ENCODE measurements at places on chromosomes 2 and 18.

- DNase-seq: no peak
Measured at GRCh38 chr2:98175811-98176210, 88.8 kb downstream of the VWA3B start.

DNA sequence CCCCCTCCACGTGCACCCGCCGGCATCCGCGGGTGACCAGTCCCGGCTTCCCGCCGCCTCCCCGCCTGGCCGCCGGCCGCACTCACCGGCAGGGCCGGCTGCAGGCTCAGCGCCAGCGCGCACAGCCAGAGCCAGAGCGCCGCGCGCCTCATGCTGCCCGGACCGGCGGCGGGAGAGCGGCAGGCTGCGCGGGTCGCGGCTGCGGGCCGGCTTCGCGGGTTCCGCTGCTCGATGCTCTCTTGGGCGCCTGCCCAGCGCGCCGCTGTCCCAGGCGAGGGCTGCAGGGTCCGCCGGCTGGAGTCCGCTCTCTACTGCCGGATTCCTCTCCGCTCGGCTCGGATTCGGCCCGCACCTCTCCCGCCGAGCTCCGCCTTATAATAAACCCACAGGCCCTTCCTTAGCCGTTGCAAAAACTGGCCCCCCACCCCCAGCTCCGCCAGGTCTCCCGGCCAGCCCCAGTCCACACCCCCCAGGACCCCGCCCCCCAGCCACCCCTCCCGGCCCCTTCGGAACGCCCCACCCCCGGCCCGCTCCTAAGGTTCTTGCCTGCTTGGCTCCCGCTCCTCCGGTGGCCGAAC, at the start of gene SDC1:
TSS of gene SDC1 (minus strand) at position 415 of the 578 bp plus-strand sequence. CDS start at position 152, 263 bp downstream.
- peak; percentile 92 for DNase-seq

DNA sequence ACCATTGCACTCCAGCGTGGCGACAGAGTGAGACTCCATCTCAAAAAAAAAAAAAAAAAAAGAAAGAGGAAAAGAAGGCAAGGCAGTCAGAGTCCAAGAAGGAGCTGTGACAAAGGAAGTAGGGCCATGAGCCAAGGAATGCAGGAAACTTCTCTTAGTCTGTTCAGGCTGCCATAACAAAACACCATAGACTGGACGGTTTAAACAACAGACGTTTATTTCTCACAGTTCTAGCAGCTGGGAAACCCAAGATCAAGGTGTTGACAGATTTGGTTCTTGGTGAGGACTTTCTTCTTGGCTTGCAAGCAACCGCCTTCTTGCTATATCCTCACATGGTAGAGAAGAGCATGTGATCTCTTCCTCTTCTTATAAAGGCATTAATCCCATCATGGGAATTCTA, 13.1 kb upstream of the SUMO1 start:
- no peak for DNase-seq

- DNase-seq: no peak
Measured at GRCh38 chr2:26758790-26759321, 5.2 kb upstream of the SLC35F6 start.

- DNase-seq: no peak
Measured at GRCh38 chr18:13363359-13363758, 144.8 kb downstream of the LDLRAD4 start.

DNA sequence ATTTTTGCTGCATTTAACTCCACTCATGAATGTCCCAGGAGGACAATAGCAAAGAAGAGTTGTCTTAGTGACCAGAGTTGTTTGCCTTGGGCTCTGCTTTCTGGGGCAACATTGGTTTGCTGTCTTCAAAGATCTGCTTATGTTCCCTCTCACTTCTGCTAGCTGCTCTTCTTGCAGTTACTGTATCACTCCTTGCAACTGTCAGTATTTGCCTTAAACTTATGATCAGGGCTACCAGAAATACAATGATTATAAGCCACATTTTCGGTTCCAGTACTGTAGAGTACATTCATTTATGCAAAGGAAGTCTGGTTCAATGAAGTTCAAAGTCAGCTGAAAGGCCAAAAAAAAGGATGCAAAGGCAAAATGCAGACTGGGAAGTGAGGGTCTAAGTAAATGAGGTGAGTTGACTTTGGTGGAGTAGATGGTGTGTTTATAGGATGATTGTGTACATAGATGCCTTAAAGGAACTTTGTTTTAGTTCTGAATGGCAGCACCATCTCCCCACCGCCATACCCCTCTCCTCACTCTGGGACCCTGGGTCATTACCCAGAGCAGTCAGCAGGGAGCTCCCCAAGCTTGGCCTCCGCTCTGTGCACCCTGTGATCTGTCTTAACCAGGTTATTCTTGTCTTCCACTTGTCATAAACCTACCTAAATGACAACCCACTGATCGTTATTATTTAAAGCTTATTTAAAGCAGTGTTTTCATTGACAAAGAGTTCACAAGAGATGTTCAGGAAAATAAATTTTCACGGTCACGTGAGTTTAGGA, 236.0 kb downstream of the DOK6 start:
- no peak for DNase-seq

DNA sequence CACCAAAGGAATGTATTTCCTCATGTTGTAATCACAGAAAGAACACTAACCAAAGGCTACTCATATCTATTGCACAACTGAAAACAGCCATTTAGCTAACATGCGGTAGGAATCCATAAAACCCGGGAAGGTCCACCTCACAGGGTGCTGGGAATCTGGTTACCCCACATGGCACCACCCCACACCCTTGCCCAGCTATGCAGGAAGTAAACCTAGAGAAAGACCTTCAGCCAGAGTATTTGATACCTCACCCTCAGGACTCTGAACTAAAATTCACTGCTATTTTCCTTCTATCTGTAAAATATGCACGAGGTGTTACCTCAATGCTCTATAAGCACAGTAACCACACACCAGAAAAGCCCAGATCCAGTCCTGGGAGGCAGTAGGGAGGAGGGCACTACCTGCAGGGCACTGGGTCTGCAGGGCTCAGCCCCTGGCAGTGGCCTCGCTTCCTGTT, 45.8 kb downstream of the PTPN2 start:
- DNase-seq: peak; percentile 8

GRCh38 chr2:208268156-208268952, 2.3 kb downstream of the PIKFYVE start:
- no peak for DNase-seq

DNA sequence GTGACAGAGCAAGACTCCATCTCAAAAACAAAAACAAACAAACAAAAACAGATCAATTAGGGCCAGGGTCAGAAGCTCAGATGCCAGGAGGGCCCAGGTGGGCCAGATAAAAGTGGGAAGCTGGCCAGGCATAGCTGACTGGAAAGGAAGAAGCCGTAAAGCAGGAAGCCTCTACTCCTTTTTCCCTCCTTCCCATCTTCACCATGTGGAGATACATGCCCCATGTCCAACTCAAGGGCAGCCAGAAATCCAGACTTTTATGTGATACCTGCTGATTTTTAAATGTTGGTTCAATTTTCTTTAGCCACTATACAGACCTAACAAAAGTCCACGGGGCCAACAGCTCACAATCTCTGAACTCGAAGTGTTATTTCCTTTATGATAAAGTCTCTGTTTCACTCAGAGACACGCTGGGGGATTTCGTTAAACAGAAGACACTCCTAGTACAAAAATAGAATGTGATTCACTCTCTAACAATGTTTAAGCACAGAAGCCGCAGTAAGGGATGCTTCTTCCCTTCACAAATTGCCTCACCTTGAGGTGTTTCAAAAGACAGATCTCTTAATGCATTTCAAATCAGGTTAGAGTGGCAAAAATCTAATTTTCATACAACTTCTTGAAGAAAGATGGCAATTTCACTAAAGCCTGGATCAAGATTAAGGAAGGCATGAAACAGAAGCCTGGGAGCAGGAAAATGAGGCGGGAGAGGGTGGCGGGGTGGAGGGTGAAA, 14.0 kb downstream of the TMEM247 start:
- no peak for DNase-seq

- DNase-seq: no peak
Measured at GRCh38 chr2:10316860-10317259, 14.2 kb downstream of the HPCAL1 start.

DNA sequence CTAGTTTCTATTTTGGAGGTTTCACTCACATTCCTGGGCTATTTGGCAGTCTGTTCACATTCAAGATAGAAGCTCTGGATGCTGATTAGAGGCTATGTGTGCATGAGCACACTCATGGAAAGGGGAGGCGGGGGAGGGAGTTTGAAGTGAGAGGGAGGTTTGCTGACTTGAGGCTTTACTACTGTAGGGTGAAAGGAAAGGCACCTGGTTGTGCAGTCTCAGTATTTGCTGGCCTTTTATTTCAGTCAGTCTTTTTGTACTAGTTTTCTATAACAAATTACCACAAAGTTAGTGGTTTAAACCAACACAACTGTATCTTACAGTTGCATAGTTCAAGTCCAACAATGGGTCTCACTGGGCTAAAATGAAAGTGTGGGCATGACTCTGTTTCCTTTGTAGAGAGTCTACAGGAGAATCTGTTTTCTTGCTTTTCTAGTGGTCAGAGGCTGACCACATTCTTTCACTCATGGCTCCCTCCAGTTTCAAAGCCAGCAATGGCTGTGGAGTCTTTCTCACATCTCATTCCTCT, 47.7 kb upstream of the NR4A2 start:
- DNase-seq: no peak

DNA sequence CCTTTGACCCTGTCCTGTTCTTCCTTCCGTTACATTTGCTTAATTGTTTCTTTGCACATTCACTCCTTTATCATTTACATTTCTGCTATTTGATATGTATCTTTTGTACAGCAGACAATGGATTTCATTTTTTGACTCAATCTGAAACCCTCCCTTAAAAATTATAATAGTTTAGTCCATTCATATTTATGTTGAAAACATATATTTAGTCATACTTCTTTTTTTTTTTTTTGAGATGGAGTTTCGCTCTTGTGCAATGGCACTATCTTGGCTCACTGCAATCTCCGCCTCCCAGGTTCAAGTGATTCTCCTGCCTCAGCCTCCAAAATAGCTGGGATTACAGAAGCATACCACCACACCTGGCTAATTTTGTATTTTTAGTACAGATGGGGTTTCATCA, 95.3 kb upstream of the TGFA start:
- DNase-seq: no peak

GRCh38 chr2:42092084-42092996, 44.5 kb downstream of the PKDCC start:
- DNase-seq: no peak

DNA sequence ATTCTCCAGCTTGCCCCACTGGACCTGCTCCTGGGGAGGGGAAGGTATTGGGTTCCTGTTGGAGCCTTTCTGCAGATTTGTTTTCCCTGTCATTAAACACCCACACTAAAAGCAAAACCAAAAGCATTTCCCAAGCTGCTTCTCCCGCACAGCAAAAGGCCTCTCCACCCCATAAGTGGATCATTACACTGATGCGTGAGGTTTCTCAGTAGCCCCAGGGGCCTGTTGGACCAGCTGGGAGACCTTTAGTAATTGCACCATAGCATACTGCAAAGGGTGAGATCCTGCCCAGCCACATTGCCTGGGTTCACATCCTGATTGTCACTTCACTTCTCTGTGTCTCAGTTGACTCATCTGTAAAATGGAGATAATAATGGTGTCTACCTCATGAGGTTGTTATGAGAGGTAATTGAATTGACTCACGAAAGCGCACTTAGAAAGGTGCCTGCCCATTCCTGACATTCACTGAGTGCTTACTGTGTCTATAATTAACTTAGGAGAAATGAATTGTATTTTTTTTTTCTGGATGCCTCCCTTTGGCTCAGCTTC, 43.9 kb downstream of the TOGARAM2 start:
- DNase-seq: no peak

GRCh38 chr2:43882312-43882711, 43.5 kb downstream of the ABCG8 start:
- DNase-seq: no peak

GRCh38 chr2:241796209-241796608, 12.8 kb upstream of the NEU4 start:
- DNase-seq: no peak

DNA sequence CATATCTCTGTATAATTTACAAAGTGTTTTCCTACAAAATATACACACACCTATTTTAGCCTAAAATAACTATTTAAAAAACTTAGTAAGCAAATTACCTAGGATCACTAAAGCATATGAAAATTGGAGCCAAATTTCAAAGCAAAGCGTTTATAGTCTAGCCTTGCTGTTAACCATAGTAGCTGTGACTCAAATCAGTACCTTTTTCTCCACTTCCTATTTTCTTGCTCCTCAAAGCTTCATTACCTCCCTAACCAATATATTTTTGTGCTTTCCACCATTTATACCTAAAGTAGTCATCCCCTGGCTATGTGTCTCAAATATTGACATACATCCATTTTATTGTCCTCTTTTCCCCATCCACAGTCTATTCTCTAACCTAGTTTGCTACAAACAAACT, 73.1 kb downstream of the ERBB4 start:
- DNase-seq: no peak

DNA sequence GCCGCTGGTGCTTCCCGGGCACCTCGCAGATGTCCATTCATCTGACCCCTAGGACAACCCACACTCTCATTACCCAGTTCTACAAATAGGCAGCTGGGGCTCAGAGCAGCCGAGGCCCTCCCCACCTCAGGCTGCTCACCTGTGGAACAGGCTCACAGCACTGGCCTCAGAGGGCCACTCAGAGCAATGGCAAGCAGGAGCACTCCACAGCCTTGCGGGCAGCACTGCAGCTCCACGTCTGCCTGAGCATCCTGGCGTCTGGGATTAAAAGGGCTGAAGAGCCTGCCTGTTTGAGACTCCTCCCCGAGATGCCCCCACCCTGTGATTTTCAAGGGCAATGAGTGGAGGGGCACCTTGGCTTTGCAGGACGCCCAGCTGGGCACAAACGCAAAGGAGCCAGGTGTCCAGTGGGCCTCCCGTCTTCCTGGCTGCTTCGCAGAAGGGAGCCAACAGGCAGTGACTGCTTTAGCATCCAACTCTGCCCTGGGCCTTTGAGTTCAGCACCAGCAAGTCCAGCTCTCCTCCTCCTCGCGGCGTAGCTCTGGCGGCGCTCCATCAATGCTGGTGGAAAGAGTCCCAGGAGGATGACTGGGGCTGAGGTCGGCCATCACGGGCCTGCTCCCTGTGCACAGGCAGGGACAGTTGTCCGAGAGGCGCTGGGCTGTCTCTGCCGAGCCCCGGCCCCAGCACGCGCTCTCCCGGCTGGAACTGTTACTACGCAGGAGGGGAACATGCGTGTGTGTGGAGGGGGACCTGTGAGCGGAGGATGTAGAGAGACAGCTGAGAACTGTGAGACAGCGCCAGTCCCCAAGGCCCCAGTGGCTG, 297.2 kb downstream of the NDUFA10 start:
- no peak for DNase-seq

DNA sequence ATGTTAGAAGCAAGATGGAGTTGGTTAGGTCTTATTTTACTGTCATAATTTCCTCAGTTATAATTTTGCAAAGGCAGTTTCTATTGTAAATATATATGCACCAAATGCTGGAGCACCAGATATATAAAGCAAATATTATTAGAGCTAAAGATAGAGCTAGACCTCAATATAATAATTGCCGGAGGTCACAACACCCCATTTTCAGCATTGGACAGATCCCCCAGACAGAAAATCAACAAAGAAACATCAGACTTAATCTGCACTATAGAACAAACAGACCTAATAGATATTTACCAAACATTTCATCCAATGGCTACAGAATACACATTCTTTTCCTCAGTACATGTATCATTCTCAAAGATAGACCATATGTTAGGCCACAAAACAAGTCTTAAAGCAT, 115.2 kb downstream of the CABYR start:
- no peak for DNase-seq
